ENCODE measurements at places on chromosomes 5 and 9.

- no peak for DNase-seq
Measured at GRCh38 chr5:91048073-91048472, 335.0 kb downstream of the ARRDC3 start.

- no peak for DNase-seq
Measured at GRCh38 chr9:117092582-117092981, 322.3 kb downstream of the ASTN2 start.

DNA sequence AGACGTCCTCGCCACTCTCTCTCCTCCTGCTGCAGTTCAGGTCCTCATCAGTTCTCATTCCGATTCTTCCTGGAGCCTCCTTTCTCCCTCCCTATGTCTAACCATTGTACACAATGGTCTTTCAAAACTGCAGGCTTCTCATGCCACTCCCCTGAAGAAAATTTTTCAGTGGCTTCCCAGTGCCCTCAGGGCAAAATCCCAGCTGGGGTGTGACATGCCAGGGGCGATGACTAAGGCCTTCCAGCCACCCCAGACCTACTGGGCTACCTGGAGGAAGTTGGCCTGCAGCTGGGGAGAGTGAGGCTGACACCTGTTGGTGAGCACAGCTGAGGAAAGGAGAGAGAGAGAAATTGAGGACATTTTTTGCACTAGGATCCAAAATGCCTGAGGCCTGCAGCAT, 65.2 kb downstream of the SREK1 start:
- DNase-seq: no peak

- DNase-seq: no peak
Measured at GRCh38 chr5:6431214-6432195, 17.2 kb upstream of the UBE2QL1 start.

Measured in stimulated activated CD4-positive, alpha-beta T cell treated with anti-CD3 and anti-CD28 coated beads, Interleukin-2, amount 100 ng/mL, for 24 hours (primary cell).